ENCODE measurements at places on chromosomes 2 and 18.

DNA sequence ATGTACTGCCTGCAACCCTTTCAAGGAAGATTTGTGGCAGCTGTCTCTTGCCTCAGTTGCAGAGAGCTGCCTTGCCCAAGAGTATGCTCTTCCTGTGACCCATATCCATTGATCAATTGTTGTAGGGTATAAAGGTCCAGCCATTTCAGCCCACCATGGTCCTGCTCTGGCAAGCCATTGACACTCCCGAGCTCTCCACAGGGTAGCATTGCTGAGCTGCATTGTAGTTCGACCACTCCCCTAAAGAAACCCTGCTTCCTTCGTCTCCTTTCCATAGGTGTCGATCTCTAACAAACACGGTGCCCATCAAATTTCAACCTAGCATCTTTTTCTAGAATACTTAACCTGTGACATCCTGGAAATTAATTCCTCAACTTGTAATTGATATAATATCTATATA, 104.9 kb upstream of the NDUFV2 start:
- no peak for DNase-seq

DNA sequence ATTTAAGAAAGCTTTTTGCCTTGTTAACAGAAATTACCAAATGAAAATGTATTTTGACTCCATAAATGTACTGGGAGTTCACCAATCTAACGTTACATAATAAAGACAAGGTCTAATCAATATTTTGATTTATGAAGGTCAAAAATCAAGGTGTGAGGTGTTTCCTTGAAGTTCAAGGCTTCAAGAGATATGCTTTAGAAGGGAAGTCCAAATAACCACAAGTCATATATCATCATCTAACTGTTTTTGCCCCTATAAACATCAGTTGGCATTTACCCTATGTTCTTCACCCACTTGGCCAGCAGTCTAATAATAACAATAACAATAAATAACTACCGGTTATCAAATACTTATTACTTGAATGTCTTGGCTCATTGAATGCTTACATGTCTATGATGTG, 196.1 kb upstream of the ID2 start:
- no peak for DNase-seq

- no peak for DNase-seq
Observed at GRCh38 chr2:201532686-201533304, 81.3 kb downstream of the STRADB start.

GRCh38 chr2:183009249-183009899, 28.9 kb downstream of the NCKAP1 start:
- no peak for DNase-seq

DNA sequence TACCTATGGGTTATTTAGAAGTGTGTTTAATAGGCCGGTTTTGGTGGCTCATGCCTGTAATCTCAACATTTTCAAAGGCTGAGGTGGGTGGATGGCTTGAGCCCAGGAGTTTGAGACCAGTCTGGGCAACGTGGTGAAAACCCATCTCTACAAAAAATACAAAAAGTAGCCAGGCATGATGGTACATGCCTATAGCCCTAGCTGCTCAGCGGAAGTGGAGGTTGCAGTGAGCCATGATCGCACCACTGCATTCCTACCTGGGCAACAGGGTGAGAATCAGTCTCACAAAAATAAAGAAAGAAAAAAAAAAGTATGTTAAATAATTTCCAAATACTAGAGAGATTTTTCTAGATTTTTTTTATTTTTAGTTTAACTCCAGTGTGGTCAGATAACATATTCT, 316.0 kb downstream of the KIAA1328 start:
- DNase-seq = no peak

GRCh38 chr2:101534149-101534611, 59.3 kb upstream of the RFX8 start:
- DNase-seq = no peak

DNA sequence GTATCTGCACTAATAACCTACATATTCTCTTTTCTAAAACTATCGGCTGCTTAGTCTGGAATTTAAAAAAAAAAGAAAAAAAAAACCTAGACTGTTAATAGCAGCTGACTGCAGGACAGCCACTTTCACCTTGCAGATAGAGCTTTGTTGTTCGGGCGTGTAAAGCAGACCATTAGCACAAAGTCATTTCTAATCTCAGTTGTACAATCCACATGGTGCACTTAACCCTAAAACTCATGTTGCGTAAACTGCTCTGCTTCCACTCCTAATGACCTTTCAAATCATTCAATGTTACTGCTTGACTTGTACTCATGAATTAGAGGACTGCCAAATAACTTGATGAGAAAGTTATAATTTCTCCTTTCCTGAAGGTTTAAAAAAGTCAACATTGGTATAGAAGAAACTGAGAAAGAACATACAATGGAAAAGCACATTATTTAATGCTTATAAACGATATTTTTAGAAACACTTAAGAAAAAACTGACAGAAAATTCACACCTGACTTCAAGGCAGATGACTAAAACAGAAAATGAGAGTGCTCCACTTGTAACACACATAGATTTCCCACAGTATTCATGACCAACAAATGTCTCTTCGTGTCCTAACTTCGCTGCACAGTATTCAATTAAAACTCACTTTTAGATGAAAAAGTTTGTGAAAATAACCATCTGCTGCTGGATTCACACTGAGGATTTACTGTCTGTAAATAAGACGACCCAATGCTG, 2.6 kb downstream of the CDH2 start:
- DNase-seq = no peak

- DNase-seq = no peak
Observed at GRCh38 chr2:231241755-231242507, 43.5 kb downstream of the ARMC9 start.
